ENCODE measurements at places on chromosomes 2 and 18.

DNA sequence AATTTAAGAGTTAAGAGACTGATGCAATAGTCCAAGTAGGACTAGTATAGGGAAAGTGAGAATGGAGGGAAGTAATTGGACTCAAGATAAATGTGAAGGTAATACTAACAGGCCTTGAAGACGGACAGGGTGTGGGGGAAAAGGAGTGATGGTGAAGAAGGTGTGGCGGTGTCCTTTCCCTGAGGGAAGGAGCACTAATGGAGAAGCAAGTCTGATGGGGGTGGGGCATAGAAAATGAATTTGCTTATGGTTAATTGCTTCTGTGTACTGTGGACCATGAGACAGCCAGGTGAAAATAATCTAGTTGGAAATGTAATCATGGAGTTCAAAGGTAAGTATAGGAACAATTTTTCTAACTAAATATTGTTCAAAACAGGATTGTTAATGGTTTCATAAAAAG, 7.1 kb upstream of the TGOLN2 start:
- DNase-seq, result no peak

- no peak for DNase-seq
Observed at GRCh38 chr18:34805878-34806351, 95.8 kb downstream of the DTNA start.

DNA sequence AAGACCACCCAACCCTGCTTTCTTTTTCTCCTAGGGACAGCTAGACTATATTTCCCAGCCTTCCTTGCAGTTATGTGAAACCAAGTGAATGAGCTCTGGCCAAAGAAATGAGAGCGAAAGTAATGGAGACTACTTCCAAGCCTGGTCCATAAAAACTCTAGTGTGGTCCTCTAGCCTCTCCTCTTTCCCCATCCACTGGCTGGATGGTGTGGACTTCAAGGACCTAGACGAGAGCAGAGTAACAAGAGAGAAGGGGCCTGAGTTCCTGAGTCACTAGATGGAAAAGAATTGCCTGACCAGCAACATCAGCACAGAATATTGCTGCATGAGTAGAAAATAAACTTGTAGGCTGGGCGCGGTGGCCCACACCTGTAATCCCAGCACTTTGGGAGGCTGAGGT, 2.9 kb upstream of the TMSB10 start:
- DNase-seq, result no peak

DNA sequence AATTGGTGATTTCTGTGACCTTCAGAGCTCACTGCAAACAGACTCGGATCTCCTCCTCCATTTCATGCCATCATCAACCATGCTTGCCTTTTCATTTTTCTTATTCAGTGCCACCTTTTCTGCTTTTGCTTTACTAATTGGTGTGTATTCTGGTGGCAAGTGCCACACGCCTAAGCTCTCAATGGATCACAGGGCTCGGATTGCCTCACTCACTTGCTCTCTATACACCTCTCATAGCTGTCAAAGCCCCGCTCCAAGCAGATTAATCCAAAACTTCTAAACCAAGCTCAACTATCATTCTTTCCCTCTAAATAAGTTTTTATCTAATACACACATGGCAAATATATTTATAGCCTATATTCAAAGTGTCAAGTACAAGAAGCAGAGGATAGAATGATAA, 86.4 kb downstream of the PLEKHM3 start:
- no peak for DNase-seq

DNA sequence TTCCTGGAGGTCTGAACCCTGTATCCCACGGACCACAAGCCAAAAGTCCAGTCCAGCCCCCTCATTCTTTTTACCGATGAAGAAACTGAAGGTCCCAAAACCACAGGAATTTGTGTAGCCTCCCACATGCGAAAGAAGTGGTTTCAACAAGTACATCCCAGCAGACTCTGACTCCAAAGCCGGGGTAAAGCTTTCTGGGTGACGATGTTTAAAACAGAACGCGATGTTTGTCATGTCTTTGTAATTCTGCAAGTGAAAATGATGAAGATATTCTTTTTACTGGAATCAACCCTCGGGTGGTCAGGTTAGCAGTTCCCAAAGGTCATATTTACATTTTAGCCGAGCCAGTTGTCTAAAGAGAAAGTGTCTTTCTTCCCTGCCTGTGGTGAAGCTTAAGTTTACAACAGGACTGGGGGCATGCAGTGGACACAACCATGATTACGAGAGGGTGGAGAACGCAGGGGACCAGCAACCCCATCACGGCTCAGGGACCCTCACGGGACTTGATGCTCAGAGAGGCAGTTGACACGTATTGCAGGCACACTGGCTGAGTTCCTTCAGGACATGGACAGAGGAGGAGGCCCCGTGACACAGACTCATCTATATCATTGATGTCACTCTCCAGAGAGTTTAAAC, 17.8 kb upstream of the TMEM131 start:
- DNase-seq, result no peak

DNA sequence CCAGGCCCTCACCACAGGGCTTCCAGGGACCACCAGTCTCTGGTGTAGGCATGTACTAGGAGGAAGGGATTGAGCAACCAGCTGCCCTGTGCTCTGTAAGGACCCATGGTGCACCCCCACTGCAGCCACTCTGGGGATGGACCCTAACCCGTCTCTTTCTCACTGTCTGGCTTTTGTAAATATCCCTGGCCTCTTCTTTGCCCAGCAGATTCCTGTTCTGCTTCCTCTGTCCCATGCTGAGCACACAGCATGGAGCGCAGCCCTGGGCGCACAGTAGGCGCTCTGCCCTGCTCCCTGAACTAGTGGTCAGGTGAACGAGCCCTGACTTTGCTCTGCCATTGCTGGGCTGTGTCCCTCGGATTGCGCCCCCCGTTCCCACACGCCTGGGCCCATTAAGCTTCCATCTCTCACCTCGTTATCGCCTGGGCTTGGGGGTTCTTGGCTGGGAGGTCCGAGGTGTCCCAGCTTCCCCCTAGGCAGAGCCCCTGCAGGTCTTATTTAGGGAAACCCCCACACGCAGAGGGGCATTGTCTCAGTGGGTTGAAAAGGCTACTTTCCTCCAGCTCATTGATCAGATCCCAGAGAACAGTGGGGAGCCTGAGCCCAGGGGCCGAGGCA, 162.1 kb downstream of the MYCN start:
- DNase-seq, result no peak

GRCh38 chr2:199309411-199309810, 148.3 kb downstream of the SATB2 start:
- no peak for DNase-seq

GRCh38 chr2:8002765-8003393, 679.0 kb upstream of the ID2 start:
- no peak for DNase-seq

DNA sequence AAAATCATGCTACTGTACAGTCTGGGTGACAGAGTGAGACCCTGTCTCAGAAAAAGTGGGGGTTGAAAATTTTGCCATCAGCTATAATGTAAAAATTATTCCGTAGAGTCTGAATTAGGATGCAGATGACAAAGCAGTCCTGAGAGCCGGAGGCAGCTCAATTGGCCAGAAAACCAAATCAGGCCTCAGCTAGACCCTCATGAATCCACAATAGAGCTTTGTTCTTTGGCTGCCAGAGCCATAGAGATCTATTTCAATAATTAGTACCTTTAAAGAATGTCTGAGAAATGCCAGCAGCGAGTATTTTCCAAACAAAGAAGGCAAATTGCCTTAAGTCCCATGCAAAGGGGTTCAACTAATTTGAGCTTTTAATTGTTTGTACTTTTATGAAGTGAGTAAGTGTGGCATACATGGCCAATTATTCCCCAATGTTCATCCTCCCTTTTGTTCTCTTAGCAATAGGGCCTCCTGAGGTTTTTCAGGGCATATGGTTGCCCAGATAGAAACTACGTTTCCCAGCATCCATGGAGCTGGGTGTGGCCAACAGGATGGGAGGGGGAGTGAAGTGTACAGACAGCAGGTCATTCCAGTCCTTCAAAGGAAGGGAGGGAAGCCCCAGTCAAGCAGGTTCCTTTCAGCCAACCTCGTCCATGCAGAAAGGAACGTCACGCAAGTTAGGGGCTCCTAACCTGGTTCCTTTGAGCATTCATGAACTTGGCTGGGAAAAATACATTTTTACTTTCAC, 211.3 kb upstream of the APCDD1 start:
- no peak for DNase-seq

DNA sequence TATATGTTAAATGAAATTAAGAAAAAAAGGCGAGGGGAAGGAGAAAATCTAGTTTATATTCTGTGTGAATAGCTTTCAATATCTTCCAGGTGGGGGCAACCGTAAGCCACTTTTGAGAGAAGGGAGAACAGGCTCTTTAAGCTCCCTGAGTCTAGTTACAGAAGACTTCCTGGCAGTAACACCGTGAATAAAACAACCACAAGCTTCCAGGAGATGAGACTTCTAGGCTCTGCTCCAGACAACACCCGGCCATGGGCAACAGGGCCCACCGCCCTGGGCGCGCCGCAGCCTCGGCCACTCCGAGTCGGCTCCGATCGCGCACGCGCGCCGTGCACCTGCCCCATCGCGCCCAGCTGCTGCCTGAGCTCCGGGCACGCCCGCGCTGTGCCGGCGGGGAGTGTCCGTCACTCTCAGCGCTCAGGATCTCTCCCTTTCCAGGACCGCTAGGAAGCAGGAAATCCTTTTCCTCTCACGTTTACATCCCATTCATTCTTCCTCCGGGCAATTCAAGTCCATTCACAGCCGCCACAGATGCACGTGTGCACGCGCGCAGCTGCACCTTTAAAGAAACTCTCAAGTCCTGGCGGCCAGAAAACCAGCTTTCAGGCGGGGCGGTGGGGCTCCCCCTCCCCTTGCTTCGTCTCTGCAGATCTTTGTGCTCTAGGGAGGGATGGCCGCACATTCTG, 19.4 kb upstream of the PAX3 start:
- no peak for DNase-seq

DNA sequence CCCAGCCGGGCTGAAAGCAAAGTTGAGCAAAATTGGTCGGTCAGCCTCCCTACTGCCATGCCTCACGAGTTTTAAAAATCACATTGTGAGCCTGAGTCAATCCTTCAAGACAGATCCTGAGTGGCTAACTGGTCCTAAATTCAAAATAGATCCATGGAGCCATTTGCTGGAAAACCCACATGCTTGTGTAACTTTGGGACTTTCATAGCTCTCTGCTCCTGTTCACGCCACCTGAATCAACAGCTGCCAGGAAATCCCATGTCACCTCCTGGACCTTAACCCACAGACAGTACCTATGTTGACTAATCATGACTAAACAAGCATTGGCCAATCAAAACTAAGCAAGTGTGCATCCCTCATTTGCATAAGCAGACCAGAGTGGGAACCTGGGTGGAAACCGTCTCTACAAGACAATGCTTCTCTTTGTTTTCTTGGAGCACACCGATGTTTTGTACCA, 42.8 kb upstream of the LDLRAD4 start:
- DNase-seq, result no peak

DNA sequence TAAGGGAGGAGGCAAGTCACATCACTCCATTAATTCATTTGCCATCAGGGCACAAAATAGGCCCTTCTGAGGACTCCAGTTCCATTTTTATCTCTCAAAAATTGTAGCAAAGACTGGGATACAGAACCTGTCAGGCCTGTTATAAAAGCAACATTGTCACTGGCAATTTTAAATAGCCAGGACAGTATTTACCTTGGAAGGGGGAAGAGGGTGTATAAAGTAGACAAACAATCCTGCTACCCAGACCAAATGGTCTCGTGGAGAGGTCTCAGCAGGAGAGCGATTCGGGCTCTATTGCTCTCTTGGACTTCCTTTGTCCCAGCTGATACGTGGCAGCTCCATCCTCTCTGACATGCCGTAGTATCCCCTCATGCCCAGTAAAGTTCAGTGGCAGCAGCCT, 740.3 kb upstream of the HS6ST1 start:
- DNase-seq, result no peak

GRCh38 chr2:39743269-39743776, 35.7 kb downstream of the THUMPD2 start:
- DNase-seq, result no peak

DNA sequence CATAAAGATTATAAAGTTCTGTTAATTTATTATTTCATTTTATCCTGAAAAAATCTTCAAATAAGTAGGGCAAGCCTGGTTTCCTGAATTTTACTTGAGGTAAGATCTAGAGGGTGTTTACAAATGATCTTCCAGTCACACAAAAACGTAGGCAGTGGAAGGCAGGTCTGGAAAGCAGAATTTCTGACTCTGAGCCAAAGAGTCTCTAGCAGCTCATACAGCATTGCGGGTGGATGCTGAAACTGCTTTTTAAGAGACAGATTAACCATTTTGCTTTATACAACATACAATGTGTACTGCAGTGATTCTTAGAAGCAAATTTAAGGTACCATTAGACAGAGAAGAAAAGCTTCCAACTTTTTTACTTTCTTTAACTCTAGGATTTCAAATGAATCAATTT, 117.0 kb downstream of the FTCDNL1 start:
- DNase-seq, result no peak

DNA sequence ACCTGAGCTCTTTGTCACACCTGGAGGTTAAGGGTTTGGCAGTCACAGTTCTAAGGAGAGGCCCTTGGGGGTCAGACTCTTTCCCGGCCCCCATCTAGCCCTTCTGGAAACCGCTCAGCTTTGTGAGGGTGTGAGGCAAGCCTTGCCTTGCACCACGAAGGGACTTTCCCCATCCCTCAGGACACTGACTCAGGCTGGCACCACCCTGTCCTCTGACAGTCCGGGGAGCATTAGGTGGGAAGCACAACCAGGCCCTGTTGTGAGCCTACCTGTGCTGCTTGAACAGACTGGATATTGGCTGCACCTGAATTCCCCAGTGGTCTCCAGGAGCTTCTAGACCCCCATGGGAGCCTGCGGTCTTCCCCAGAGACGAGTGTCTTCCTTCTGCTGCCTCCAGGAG, 47.0 kb upstream of the GBX2 start:
- no peak for DNase-seq

- no peak for DNase-seq
Observed at GRCh38 chr2:240956171-240956934, 42.1 kb upstream of the SNED1 start.

DNA sequence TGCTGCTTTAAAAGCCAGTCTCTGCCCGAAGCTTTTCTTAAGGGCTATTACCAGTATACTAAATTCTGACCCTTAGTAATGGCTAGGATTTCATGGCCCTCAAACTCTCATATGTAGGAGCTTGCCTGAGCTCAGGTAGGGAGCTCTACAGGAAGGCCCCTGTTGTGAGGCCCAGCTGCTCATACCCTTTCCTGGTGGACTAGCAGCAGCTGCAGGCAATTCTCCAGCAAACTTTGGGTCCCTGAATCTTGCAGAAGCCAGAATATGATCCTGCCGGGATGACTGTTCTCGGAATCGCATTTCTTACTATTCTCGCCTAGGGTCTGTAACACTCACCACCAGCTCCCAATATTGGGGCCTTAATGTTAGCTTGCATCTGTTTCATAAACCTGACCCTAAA, 106.4 kb upstream of the SERTAD2 start:
- DNase-seq, result no peak

- no peak for DNase-seq
Observed at GRCh38 chr18:76374330-76375281, 120.4 kb downstream of the ZNF516 start.
